GM19239 (cell line): ENCODE measurements at places on chromosomes 7 and 10.

DNA sequence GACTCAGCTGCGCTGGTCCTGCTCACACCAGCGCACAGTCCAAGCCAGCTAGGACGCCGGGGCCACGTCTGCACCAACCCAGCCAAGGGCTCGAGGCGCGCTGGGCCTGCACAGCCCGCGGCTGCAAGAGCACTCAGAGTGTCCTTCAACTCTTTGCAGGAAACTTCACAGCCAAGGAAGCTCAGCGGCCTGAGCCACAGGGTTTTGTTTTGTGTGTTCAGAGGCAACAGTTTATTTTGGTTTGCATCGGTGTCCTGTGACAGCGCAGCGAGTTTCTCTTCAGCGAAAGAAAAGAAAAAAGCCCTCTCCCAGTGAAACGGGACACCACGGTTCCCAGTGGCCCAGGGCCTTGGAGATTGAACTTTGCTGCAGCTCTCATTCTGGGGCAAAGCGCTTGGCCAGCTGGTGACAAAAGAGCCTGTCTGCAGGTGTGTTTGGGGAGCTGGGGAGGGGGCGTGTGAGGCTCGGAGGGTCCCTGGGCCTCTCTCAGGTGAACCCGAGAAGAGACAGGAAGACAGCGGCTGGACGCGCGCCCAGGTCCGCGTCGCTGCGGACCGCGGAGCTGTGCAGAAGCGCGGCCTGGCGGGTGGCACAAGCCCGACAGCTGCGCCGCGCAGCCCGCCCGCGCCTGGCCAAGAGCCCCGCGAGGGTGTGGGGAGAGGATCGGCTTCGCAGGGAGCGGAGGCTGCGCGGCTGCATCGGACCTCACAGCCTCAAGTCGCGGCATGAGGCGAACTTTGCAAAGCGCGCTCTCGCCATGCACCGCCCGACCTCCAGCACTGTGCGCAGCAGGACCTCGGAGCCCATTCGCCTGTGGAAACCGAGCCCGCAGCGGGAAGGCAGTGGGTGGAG is 922 bp downstream of the CXCL12 start:
- no peak for DNase-seq

DNA sequence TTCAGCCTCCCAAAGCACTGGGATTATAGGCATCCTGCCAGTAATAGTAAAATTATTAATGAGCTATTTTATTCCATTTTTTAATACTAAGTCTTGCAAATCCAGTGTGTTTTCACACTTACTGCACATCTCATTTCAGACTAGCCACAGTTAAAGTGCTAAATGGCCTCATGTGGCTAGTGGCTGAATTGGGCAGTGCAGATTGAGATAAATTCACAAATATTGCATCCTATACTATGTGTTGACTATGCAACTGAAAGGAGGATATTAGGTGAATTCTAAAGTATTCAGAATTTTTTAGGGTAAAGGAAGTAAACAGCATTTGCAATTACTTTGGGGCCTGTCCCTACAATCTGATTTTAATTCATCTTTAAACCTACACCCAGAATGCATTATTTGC is 10.2 kb downstream of the APBB1IP start:
- DNase-seq: no peak

GRCh38 chr7:66556177-66556548 is 72.5 kb upstream of the KCTD7 start:
- no peak for DNase-seq

- no peak for DNase-seq
Observed at GRCh38 chr10:17123961-17124360, 5.7 kb downstream of the CUBN start.

DNA sequence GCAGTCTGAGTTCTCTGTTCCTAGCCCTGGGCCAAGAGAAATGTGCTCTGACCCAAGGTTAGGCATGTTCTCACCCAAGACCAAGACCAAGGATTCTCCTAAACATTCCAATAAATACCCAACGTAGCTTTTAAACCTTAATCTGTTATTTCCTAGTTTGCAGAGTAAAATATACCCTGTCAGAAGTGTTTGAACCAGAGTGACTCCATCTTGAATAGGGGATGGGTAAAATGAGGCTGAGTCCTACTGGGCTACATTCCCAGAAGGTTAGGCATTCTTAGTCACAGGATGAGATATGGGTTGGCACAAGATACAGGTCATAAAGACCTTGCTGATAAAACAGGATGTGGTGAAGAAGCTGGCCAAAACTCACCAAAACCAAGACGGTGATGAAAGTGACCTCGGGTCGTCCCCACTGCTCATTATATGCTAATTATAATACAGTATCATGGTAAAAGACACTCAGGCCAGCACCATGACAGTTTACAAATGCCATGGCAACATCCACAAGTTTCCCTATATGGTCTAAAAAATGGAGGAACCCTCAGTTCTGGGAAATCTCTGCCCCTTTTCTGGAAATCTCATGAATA is 27.7 kb downstream of the PLXNA4 start:
- DNase-seq: no peak

DNA sequence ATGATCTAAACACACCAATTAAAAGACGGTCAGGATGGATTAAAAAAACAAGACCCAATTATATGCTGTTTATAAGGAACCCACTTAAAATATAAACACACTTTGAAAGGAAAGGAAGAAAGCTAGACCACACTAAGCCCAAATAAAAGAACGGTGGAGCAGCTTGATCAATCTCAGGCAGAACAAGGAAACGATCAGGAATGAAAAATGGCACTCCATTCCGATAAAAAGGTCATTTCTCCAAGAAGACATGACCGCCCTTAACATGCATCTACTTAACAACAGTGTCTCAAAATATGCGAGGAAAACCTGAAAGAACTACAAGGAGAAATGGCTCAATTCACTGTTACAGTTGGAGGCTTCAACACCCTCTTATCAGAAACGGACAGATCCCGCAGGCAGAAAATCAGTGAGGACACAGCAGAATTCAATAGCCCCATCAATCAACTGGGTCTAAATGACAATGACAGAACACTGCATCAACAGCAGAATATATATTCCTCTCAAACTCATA is 210.0 kb downstream of the MAD1L1 start:
- DNase-seq: no peak

DNA sequence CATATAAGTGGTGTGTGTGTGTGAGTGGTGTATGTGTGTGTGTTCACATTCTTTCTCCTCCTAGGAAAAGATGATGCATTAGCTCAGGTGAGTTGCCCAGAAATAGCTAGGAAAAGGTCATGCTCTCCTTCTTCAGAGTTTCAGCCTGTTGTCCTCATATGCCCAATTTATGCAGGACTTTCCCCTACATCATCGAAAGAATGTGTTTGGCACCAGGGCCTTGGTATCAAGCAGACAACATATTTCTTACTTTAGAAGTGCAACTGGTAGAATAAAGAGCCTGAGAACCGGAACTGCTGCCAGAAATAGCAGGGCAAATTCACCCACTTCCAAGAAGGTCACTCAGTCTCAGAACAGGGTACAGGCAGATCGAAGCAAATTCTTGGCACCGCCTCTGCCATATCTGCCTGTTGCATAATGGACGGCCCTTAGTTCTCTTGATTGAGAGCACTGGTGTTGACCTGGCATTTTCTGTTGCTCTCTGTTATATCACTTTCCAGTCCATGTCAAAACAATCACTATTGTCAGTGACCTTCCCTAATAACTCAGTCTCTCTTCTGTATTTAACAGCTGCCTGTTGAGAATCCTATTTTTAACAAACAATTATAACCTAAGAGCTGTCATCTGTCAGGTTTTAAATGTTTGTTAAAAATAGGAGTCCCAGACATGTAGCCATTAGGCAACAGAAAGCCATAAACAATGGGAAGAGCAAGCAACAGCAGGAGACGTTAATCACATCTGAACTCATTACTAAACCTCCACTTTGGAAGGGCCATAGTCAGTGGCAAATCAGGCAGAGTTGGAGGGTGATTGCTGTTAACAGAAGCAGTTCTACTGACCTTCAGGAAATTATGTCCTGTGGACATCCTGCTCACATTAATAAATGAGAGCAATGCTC is 20.7 kb downstream of the ADRB1 start:
- no peak for DNase-seq

DNA sequence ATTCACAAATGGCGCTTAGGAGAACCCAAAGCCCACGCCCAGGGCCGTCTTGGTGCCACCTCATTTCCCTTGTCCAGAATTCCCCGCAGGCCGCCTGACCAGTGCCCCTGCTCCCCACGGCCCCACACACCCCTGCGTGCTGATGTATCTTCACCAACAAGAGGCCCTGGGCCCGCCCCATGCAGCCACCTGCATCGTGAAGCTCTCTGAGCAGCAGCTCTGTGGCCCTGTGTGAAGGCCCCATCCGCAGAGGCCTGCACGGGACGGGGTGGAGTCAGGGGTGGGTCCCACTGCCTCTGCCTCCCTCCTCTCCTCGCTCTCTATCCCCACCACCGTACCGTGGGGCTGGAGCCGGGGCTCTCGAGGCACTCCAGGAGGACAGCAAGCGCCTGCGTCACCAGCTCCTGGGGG is 14.7 kb downstream of the BRAT1 start:
- DNase-seq: no peak

GRCh38 chr7:91299952-91300775 is 35.9 kb downstream of the FZD1 start:
- no peak for DNase-seq

GRCh38 chr7:131241386-131241785 is 86.3 kb upstream of the MKLN1 start:
- no peak for DNase-seq

DNA sequence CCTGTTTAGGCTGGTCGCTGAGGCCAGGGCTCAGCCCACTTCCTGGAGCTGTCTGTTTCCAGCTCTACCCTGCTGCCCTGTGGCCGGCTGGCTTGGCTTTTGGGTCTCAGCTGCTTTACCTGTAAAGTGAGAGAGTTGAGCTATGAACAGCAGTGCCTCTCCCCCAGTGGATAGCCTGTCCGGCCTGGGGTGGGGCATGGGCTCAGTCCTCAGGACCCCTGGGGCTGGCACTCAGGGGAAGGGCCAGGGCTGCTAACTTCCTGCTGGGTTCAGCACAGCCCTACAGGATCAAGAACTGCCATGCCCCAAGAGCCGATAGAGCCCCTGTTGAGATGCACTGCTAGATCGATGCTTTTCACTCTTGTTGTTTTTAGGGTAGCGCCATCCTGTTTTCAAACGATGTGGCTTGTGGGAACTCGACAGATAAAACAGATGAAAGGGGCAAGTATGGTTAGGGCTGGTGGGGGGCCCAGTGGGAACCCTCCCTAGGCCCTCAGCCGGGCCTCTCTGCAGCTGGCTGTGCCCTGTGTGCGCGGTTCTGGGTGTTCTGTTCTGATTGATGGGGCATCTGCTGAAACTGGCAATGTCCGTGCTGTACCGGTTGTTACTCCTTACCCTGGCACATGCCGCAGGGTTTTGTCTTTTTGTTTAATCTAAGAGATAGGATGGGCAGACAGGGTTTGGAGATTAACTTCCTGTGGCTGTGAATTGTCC is 10.0 kb upstream of the SFRP5 start:
- DNase-seq: no peak
